RPMI7951 (cell line): ENCODE measurements at places on chromosomes 5 and 9.

DNA sequence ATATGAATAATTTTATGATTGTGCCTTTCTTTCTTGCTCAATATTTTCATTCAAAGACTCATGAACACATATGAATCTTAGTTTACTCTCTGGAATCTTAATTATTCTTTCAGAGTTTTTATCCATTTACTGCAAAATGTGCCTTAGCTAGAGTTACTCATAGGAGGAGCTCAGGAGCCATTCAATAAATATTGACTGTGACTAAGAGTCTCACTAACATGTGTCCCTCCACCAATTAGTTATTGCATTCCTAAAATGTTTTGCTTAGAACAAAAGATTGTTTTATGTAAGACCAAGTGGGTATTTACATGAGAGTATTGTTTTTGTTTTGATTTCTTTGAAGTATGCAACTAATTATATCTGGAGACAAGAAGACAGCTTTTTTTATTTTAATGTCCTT lies 218.4 kb upstream of the MAST4 start:
- DNase-seq, result no peak

GRCh38 chr5:113281194-113281593 lies 153.6 kb downstream of the TSSK1B start:
- DNase-seq, result no peak

- DNase-seq, result no peak
These were observed 29.0 kb downstream of the CXXC5 start for GRCh38 chr5:139676951-139677735.

- peak; percentile 56 for DNase-seq
These were observed at the start of gene C5orf46 for GRCh38 chr5:147906326-147907095. TSS of gene C5orf46 (minus strand) at chr5:147906538. CDS start at chr5:147906501, 37 bp downstream.

- DNase-seq, result no peak
These were observed 3.3 kb upstream of the FBXW11 start for GRCh38 chr5:172009536-172010270.

GRCh38 chr5:68423154-68423811 lies 207.7 kb downstream of the PIK3R1 start:
- peak; percentile 49 for DNase-seq
